ENCODE measurements at places on chromosomes 12 and 14.
A peak's percentile ranks its signal among the peaks of the same experiment; 100 is the strongest.

DNA sequence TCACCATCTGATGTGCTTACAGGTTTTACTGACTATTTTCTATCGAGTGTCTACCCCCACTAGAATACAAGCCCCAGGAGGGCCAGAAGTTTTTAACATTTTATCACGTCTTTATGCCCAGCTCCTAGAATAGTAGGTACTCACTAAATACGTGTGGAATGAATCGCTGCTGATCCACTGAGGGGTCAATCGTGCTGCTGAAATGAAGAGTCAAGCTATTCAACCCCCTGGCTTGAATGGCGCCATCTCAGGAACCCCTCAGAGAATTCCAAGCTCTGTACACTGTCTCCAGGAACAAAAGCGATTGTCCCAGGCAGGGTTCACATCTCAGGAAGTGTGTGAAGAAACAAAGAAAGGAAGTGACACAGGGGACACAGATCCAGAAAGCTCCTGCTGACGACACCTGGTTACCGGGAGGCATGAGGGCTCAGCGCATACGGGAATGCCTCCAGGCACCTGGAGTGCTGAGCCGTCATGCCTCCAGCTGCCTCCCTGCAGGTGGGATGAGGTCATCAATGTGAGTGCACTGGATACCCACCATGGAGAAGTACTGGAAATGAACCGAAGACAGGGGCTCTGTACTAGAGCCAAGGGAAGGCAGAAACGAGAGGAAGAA lies 45.6 kb downstream of the PITPNM2 start:
- no peak for DNase-seq

DNA sequence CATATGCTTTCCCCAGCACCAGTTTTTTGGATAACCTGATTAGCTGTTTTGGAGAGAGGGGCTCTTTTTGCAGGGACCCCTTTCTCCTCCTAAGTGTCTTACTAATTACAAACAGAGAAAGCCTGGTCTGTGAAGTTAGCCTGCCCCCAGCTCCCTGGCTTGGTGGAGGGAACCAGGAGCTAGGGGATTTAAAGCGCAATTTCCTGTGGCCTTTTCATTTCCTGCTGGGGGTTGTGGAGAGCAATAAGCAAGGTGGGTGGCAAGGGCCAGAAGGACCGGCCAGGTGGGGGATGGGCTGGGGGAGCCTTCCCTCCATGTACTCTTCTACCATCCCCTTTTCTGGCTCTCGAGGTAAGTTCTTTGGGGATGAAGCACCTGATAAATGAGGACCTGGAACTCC lies 4.1 kb upstream of the CISTR start:
- DNase-seq: no peak

DNA sequence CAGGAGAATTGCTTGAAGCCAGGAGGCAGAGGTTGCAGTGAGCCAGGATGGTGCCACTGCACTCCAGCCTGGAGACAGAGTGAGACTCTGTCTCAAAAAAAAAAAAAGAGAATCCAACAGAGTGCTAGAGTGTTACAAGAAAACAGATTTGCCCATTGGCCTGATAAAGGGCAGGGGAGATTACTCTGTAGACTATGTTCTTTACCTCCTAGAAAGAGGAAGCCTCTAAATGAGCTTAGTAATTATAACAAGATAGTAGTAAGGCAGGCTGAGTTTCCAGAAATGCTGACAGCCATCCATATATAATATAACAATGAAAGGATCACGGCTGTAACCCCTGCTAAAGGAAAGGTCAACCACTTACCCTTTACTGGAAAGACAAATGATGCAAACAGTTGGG lies 24.4 kb downstream of the AK7 start:
- DNase-seq: no peak

- no peak for DNase-seq
Observed at GRCh38 chr12:119781804-119782203, 95.3 kb downstream of the CIT start.

GRCh38 chr12:6563448-6564050 lies 4.5 kb downstream of the NOP2 start:
- peak; percentile 72 for DNase-seq

DNA sequence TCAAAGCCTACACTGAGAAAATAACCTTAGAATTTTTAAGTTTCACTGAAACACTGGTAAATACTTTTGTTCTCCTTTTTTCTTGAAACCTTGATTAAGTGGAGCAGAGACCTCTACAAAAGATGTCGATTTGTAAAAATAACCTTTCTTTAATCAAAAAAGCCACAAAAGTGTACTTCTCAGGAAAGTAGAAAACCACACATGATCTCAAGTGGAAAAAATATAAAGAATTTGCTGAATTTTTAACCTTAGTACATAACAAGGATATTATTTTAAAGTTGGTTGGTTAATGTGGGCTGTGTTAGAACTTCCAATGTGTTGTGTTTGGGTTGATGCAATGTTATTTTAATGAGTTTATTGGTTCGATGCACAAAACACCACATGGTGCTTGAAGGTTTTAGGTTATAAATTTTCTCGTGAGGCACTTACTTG lies 8.6 kb downstream of the LGR5 start:
- no peak for DNase-seq

DNA sequence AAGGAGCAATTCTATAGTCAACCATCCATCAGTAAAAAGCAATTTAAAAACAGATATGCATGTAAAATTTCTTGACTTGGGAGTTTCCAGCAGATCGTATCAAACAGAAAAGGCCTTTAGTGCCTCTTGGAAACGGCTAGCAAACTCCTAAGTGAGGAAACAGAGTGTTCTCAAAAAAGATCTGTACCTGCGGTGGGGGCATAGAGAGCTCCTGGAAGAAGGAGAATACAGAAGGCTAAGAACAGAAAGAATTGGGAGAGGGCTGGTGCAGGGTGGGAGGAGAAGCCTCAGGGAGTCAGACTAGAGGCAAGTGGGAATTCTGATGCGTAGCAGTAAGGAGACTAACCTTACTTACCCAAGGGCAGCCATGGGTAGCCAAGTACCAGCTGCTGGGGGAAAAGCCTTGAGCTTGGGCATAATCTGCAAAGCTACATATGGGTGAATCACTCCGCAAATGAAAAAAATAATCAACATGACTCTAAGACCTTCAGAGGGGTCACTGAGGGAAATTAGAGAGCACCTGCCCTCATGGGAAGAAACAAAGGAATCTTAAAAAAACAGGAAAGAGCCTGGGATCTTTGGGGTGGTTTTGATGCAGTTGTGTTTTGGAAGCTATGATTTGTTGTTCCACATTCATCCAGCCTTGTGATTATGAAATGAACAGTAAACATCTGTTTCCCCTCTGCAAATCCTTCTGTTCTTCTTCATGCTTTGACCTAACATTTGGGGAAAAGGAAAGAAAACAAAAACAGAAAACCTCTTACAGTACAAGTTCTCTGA lies 10.4 kb downstream of the RHOJ start:
- DNase-seq: no peak

- DNase-seq: no peak
Observed at GRCh38 chr14:71136386-71137060, 229.3 kb downstream of the PCNX1 start.

DNA sequence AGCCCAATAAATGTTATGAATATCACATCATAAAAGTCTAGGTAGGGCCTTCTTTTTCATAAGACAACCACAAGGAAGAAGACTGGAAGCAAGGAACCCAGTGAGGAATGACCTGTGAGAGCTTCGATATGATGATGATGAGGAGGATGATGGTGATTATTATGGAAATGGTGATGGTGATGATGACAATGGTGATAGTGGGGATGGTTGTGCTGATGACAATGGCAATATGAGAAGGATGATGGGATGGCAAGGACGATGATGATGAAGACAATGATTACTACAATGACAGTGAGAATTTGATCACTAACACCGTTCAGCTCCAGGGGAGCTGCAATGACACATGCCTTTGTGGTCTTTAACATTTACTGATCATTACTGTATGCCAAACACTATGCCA lies 7.7 kb upstream of the CKAP4 start:
- DNase-seq: no peak

GRCh38 chr14:61927520-61927919 lies 165.3 kb downstream of the SNAPC1 start:
- DNase-seq: no peak

DNA sequence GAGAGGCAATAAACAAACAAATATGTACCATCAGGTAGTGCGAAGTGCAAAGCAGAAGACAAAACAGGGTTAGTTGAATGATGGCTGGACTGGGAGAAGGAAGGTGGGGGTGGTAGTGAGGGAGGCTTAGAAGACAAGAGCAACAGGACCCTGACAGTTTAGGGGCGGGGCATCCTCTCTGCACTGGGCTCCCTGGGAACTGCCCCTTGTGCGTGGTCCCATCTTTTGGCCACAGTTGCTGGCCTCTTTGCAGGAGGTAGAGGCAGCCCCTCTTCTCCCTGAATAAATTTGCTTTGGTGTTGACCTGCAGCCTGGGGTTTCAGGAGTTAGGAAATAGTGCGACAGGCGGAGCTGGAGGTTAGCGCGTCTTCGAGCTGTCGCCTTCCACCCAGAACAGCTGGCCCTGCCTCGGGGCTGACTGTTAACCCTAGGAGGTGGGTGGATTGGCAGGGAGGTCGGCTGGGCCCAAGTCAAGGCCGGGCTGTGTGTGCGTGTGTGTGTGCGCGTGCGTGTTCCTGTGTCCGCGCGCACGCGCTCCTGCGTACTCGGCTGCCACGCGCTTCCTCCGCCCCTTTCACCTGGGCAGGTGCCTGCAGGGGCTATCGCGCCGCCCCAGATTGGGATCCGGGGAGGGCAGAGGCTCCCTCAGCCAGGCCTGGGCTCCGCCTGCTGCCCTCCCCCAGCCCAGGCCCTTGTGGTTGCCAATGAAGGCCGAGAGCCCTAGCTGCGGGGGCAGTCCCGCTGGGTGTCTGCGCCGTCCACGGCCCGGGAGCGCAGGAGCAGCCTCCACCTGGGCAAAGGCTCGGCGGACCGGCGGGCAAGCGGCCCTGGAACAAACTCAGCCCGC lies 180.8 kb downstream of the ADCK1 start:
- peak; percentile 25 for DNase-seq

DNA sequence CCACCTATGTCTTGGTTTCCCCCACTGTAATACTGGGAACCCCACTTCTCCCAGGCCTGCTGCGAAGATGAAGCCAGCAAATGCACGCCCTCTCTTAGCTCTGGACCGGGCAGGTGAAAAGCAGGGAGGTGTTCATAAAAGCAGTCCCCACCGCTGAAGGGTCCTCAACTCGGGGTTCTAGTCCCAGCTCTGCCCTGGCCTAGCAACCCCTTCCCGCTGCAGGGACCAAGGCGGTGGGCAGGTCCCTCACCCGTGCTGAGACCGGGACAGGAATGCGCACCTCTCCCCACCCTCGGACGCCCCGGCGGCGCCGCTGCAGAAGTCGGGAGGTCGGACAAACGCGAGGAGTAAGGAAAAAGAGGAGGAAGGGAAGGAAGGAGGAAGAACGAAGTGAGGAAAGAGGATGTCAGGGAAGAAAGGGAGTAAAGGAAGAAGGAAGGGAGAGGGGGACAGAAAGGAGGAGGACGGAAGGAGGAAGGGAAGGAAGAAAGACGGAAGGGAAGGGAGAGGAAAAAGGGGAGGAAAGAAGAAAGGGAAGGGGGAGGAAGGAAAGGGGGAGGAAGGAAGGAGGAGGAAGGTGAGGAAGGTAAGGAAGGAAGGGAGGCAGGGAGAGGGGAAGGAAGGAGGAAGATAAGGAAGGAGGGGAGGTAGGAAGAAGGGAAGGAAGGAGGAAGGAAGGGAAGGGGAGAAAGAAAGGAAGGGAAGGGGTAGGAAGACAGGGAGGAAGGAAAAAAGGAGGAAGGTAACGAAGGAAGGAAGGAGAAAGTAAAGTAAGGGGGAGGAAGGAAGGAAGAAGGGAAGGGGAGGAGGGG lies 701 bp downstream of the SPRING1 start:
- no peak for DNase-seq
